ENCODE measurements at places on chromosomes 7 and 10. TPM values are rescaled to one million over a fixed set of nuclear protein-coding genes. Genes with fewer than 3 reads are reported as not detected.

DNA sequence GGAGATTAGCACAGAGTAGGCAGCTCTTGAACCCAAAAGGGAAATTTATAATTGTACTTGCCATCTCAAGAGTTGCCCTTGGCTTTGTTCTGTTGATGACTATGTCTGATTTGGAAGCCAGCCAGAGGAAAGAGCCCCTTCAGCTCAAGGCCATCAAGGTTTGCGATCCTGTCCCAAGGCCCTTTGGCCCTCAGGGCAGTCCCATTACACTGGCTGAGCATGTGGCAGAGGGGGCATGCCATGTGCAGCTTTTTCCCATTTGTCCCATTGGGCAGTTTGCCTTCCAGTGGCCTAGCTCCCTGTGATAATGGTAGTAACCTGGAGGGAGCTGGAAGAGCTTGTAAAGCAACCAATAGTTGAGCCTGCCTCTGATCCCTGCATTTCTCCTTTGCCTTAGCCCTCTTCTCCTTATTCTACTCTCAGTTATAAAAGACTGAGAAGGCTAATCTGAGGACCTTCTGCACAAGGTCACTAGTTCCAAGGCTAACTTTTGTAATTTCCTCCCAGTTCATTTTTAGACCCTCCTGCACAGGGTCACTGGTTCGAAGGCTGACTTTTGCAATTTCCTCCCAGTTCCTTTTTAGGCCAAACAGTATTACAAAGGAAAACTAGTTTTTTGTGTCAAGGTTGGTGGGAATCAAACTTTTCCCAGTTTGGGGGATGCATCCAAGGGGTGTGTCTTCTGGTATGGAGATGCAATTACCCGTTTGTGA, 31.0 kb upstream of the ARHGAP12 start:
- ATAC-seq: no peak

The SH2D4B gene
- total RNA-seq: 0.04 TPM

DNA sequence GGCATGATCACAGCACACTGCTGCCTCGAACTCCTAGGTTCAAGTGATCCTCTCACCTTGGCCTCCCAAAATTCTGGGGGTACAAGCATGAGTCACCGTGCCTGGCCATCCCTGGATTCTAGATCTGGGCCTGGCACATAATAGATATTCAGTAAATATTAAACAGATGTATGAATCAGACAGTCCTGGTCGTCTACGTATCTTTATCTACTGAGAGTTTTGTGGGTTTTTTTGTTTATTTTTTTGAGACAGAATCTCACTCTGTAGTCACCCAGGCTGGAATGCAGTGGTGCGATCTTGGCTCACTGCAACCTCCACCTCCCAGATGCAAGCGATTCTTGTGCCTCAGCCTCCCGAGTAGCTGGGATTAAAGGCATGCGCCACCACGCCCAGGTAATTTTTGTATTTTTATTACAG, 24.3 kb upstream of the ITGB1 start:
- ATAC-seq: no peak

GRCh38 chr10:120990831-120991230, 139.7 kb downstream of the WDR11 start:
- ATAC-seq: no peak

DNA sequence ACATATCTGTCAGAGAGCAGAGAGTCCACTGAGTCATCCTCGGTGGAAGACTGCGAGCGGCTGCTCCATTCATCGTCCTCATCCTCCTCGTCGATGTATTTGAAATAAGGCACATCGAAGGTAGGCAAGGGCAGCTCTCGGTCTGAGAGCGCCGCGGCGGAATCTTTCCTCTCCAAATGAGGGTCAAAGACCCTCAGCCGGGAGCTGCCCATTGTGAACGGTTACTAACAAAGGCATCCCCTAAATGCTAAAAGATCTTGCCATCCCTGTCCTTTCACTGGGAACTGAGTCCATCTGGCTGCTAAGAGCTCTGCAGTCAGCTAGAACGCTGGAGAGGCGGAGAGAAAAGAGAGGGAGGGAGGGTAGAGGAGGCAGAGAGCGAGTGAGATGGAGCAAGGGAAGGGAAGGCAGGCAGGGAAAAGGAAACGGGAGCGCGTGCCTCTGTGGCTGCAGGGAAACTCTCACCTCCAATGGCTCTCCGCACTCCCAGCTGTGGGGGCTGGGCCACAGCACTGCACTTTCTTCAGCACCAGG, 163.4 kb downstream of the RAPGEF5 start:
- peak; percentile 74 for ATAC-seq

The MRLN gene
- not detected for total RNA-seq

DNA sequence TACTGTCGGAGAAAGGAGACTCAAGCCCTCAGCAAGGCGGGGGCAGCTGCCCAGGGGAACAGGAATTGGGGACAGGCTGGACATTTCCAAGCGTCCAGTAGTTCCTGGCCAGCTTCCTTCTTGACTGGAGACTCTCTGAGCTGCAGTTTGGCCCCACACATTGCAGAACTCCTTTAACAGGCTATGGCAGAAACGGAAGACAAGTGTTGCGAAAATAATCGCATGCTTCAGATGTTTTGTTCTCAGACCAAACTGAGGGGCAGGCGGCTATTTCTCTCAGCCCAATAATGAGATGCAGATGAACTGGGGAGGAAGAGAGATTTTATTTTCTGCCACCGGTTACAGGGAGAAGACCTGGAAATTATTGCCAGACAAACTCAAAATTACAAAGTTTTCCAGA, 88.0 kb upstream of the PFKP start:
- ATAC-seq: no peak

The SHOC2 gene
- 38.8 TPM for total RNA-seq

The NODAL gene
- total RNA-seq: 0.48 TPM

- no peak for ATAC-seq
Measured at GRCh38 chr7:151472644-151473380, 32.9 kb upstream of the CRYGN start.

The HHEX gene
- 1.1 TPM for total RNA-seq

All from esophagus mucosa (tissue), 1 donor.